ENCODE measurements at places on chromosomes 11 and 22.

DNA sequence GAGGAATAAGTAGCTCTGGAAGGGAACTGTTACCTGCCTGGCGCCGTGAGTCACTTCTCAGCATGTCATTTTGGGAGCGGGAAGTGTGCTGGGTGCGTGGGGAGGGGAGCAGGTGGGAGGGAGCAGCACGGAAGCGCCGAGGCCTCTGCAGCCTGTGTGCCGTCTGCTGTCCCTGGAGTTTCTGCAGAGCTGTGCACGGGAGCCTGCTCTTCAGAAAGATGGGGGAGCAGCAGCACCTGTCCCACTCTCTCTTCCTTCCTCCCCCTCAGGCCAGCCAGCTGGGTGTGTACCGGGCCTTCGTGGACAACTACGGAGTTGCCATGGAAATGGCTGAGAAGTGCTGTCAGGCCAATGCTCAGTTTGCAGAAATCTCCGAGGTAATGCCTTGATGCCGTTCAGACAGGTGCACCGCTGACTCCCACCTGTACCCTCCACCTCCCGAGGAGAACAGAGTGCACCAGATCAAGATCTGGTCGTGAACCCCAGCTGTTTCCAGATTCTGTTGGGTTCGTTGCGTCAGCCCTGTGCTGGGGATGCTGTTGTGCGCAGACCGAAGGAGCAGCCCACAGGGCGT lies 87.9 kb downstream of the BCR start:
- DNase-seq = no peak

DNA sequence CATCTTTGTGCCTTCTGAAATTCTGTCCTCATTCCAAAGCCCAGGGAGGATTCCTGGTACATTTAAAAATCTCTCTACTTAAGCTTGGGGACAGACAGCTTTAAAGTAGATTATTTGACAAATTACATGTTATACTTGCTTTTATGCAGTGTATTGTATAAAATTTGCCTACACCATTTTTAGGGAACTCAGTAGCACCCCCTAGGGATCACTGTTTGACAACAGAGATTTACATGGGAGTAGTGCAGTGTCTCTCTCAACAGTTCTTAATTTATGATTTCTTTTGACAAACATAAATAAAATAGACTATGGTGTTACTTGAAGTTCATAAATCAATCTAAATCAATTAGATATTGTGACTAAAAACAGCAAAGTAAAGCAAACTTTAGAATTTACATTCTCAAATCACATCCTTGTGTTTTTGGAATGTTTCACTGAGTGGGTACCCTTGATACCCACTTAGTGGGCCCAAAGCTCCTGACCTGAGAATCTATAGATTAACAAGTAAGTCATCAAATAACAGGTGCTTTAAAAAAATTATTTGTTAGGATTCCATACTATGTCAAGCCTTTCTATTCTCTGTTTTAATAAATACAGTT lies 428.8 kb downstream of the DYNC2H1 start:
- DNase-seq = no peak

GRCh38 chr11:3824714-3825472 lies 15.9 kb downstream of the RHOG start:
- no peak for DNase-seq

GRCh38 chr11:78925387-78925786 lies 350.7 kb upstream of the NARS2 start:
- no peak for DNase-seq

- DNase-seq = peak; percentile 92
Measured at GRCh38 chr11:35166369-35167360, 27.7 kb downstream of the CD44 start.

Measured in epithelial cell of proximal tubule (primary cell).